ENCODE measurements at places on chromosomes 13 and 19.

DNA sequence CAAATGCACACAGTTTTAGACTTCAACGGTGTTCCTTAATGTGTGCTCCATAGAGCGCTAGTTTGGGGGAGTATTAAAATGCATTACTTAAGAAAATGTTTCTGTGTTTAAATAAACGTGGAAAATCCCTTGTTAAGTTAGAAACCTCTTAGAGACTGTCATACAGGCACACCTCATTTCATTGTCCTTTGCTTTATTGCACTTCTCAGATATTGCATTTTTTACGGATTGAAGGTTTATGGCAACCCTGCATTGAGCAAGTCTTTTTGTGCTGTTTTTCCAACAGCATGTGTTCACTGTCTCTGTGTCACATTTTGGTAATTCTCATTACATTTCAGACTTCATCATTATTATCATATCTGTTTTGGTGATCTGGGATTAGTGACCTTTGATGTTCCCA, 244.0 kb downstream of the GGACT start:
- no peak for DNase-seq

DNA sequence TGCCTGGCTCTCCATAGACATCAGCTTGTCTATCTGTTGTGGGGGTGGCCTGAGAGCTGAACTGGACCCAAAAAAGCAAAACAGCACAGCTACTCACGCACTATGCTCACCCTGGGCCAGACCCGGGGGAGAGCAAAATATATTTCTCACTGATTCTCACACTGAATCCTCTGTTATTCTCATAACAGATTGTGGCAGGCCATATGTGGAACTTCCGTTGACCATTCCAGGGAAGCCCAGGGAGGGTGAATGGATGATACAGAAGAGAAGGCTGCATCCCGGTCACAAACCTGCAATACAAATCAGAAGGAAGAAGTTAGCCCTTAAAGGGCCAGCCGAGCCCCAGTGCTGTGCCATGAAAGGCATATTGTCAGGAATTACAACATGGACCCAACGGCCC, 362.5 kb downstream of the ZNF536 start:
- no peak for DNase-seq

DNA sequence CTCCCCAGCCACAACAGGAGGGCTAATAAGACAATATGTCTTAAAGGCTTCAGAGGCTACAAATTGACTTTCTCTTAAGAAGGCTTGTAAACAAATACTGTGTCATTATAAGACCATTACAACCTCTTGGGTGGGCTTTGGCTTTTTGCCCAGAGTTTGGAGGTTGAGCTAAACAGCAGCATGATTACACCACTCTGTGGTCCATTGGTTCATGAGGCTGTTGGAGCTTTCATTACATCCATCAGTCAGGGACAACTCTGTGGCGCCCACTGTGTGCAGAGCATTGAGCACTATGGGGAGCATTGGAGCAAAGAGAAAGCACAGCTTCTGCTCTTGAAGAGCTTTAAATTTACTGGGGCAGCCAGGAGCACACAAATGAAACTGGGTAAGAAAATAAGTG, 75.9 kb downstream of the TNFSF11 start:
- no peak for DNase-seq

GRCh38 chr19:15790096-15790495, 2.6 kb downstream of the OR10H5 start:
- DNase-seq, result no peak

GRCh38 chr19:40703029-40703755, 12.7 kb upstream of the NUMBL start:
- no peak for DNase-seq

GRCh38 chr13:100733261-100733660, 58.7 kb upstream of the TMTC4 start:
- DNase-seq, result no peak

- no peak for DNase-seq
Observed at GRCh38 chr19:35907377-35907745, 734 bp downstream of the TYROBP start.

GRCh38 chr19:47521473-47522180, 6.8 kb upstream of the NAPA start:
- no peak for DNase-seq

- peak; percentile 90 for DNase-seq
Observed at GRCh38 chr19:11355160-11356073, at the start of gene PLPPR2. Gene PLPPR2, plus strand, starts transcription at chr19:11355432. Its CDS starts 2,242 bp downstream, at chr19:11357674.

- no peak for DNase-seq
Observed at GRCh38 chr19:13396250-13397080, 109.8 kb downstream of the CACNA1A start.

- no peak for DNase-seq
Observed at GRCh38 chr13:96533408-96533807, 443.5 kb downstream of the HS6ST3 start.

GRCh38 chr13:94988654-94989053, 276.3 kb upstream of the SOX21 start:
- DNase-seq, result no peak

DNA sequence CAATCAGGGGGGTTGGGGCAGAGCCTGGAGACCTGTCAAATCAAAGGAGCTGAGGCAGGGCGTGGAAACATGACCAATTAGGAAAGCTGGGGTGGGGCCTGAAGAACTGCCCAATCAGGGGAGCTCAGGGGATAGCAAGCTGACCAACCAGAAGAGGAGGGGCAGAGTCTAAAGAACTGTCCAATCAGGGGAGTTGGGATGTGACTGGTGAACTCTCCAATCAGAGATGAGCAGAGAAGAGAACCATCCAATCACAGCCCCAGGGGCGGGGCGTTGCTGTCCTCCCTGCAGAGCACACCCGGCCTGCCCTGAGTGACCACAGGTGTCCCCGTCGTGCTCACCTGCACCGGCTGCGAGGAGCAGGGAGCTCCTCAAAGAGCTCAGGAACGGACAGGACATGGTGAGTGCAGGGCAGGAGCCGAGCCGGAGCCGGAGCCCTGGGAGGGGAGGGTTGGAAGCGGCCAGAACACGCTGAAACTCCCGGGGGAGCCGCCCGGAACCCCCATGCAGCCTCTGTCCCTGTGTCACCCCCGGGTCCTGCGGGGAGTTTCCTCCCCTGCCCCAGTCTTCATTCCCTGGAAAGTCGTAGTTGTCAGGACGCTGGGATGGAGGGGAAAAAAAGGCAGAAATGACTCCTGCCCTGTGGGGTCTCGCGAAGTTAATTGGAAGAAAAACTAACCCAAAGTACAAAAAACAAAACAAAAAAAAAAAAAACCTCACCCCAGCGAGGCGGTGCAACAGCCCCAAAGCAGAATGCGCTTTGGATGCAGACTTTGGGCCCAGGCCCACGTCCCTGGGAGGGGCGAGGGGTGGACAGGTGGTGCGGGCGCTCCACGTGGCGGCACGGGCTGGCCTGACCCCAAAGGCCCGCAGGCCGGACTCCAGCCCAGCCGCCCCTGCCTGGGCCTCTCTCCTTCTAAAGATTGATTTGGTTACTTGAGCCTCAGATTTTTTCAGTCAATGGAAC, at the start of gene ZNF556:
ZNF556 (plus strand) TSS at position 311 of the 967 bp plus-strand sequence; CDS start at position 398, 87 bp downstream.
- no peak for DNase-seq
